Naive thymus-derived CD8-positive, alpha-beta T cell (primary cell): ENCODE measurements at places on chromosomes 7 and 10. TPM values are rescaled to one million over a fixed set of nuclear protein-coding genes. Genes with fewer than 3 reads are reported as not detected.

DNA sequence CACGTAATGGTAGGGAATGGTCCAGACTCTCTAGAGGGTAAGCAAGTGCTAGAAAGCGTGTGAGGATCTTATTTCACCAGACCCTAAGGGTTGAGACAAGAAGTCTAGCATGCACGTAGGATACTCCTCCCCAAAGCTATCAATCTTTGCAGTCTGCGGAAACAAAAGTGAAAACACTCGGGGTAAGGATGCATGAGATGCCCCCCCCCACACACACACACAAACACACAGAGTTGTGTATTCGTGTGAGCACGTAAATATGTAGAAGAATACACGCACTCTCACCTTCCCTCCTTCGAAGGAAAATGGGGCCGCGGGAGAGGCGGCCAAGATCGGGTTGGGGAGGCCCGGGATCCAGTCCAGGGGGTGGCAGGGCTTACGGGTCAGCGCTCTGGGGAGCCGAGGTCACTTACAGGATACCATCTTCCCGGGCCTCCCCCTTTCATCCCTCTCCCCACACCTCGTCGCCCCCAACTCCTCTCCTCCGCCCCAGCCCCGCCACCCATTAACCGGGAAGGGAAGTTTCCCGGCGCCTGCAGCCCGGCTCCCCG, 455 bp downstream of the CUL2 start:
- H3K4me3 ChIP-seq: peak overlapping the region; percentile 96
- H3K36me3 ChIP-seq: peaks cover 4% of the 10 kb centered on the region
- H3K27me3 ChIP-seq: no peaks in the 10 kb centered on the region
- H3K4me1 ChIP-seq: peaks cover 52% of the 10 kb centered on the region
- DNase-seq: no peak
- H3K27ac ChIP-seq: peak overlapping the region; percentile 96

DNA sequence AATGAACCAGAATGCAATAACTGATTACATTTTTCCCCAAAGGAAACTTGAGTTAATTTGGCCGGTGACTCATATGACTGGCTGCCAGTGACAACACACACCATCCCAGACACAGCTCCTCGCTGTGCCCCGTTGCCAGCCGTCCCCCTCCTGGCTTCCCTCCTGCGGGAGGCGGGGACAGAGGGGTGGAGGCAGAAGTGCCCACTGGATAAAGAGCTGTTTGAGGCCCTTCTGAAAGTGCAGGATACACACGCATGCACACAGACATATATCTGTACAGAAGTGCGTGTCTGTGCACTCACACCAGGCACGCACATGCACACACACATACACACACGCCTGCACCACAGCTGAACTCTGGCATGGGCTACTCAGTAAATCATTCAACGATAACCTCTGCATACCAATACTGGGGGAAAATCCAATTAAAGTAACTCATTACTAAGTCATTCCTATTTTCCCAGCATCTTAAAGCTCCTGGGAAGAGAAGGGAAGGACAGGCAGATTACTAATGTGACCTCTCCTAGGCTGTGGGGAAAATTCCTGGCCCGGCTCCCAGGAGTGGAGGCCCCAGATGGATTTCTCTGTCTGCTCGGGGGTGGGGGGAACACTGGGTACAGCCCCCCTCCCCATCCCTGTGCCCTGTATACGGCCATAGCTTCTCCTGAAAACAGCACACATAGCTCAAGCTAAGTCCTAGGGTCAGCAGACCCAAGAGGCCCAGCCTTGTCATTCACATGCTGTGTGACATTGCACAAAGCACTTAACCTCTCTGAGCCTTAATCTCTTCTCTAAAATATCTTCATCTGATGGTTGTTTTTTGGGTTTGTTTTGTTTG, 52.3 kb upstream of the MYL10 start:
- H3K4me3 ChIP-seq: no peak overlapping the region
- no peaks in the 10 kb centered on the region for H3K4me1 ChIP-seq
- no peaks in the 10 kb centered on the region for H3K36me3 ChIP-seq
- H3K27ac ChIP-seq: no peak overlapping the region
- H3K27me3 ChIP-seq: no peaks in the 10 kb centered on the region

The TNPO3 gene
- 40.3 TPM for total RNA-seq

The NPTX2 gene
- not detected for total RNA-seq

The TBXAS1 gene
- 2.7 TPM for total RNA-seq
